ENCODE measurements at places on chromosomes 5 and 9.

- no peak for DNase-seq
These were observed 77.6 kb downstream of the CACNA1B start for GRCh38 chr9:137955224-137955570.

DNA sequence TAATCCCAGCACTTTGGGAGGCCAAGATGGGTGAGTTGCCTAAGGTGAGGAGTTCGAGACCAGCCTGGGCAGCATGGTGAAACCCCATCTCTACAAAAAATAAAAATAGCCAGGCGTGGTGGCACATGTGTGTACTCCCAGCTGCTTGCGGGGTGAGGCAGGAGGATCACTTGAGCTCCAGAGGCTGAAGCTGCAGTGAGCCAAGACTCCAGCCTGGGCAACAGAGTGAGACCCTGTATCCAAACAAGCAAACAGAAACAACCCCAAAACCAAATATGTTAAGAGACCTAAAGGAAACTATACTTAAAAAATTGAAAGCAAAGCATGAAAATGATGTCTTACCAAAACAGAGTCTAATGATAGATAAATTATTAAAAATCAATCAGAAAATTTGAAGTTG lies 12.4 kb downstream of the HNRNPAB start:
- DNase-seq: no peak

DNA sequence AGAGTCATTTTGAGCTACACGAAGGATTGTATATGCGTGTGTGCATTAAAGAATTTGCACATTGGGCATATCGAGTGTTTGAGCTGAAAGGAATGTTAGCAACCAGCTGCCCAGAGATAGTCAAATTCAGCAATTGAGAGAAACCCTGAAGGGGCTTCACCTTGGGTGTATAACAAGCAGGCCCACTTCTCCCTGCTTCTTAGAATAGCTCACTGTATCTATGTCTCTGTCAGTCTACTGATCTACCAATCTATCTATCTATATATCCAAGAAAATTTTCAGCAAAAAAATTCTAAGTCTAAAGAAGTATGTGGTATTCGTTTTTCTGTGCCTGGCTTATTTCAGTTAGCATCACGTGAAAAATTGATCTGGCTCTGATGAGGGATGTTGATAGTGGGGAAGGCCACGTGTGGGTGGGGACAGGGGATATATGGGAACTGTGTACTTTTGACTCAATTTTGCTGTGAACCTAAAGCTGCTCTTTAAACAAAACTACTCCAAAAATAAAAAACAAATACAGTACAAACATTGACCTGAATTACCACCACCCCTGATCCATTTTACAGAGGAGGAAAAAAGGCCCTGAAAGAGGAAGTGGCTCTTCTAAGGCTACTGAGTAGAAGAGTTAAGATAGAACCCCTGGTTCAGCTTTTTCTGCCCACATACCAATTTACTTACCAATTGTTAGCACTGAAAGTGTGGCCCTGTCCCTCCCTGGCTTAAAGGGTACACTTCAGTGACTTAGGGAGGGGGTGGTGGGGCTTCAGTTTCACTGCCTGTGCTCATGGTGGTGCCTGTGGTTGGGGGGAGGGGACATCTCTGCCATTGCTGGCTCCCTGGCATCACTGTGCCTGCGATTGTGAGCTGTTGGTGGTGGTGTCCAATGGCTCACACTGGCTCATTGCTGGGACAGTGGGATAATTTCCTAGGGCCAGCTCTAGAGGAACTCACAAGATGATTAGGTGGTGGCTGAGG lies 141.8 kb downstream of the DOCK2 start:
- DNase-seq: no peak

DNA sequence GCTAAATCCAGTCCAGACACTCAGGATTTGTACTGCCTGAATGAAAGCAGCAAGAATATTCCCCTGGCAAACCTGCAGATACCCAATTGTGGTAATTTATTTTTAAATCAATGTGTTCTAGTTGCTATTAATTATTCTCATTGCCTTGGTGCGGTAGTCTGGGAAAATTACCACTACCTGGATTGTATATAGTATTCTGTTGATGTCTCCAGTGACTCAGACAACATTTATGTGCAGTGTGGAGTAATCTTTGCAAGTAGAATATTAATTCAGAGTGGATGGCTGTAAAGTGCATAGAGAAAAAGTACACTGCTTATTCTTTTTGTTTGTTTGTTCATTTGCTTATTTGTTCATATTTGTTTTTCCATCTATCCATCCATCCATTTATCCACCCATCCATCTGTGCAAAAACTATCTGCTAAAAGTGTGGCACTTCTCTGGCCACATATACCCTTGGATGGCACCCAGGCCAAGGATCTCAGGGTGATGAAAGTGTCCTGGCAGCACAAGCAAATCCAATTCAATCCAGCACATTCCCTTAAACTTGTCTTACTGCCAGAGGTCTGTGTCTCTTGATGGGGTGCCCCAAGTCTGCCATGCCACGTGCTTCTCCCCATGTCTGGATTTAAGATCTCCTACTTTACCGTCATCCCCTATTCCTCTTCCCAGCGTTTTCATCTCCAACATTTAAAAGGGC lies 41.3 kb downstream of the NTRK2 start:
- no peak for DNase-seq

GRCh38 chr9:110846215-110846614 lies 177.6 kb downstream of the MUSK start:
- no peak for DNase-seq

DNA sequence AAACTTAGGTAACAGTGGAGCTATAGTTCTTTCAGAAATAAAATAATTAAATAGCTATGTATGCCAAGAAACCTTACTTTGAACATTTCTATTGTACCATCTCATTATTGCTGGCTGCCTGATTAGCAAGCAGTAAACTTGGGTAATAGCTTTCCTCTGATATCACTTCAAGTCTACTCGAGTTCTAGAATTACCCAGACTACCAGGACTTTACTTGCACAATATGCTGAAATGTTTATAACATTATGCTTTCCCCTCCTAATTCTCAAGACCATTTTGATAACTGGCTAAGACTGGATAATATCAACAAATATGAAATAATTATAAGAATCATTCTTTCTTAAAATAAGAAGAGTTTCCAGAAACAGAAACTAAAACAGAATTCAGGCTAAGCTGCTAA lies 512.6 kb downstream of the RAB3C start:
- peak; percentile 81 for DNase-seq

- no peak for DNase-seq
These were observed 46.9 kb upstream of the EGFL7 start for GRCh38 chr9:136615631-136616306.

DNA sequence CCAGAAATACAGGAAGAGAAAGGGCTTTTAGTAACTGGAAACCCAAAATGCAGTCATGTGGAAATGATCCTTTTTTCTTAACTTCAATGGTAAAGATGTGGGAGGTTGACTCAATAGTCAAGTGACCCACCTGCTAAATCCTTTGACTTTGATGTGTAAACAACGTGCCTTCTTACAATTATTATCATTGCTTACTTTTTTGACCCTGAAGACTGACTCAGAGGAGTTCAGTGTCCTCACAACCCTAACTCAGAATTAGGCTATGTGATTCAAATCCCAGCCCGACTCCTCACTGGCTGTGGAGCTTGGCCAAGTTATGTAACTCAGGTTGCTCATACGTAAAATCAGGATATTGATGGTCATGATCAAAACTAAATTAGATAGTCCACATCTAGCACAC lies 27.9 kb downstream of the ANXA1 start:
- DNase-seq: no peak

DNA sequence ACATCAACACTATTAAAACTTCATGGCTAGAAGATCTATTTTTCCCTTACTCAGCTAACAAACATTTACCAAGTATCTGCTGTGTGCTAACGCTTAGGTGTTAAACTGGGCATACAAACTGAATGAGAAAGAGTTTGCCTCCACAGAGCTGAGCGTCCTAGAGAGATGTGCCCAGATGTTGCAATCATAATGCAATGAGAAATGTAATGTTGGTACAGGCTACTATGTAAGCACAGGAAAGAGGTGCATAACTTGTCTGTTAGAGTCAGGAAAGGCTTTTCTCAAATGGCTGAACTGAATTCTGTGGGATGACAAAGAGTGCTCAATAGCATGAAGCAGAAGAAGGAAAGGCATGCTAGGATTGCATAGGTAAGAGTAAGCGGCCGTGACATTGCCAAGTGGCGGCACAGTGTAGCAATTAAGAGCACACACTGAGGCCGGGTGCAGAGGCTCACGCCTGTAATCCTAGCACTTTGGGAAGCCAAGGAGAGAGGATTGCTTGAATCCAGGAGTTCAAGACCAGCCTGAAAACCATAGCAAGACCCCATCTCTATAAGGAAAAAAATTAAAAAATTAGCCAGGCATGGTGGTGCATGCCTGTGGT lies 137.8 kb downstream of the MEF2C start:
- DNase-seq: peak; percentile 13

DNA sequence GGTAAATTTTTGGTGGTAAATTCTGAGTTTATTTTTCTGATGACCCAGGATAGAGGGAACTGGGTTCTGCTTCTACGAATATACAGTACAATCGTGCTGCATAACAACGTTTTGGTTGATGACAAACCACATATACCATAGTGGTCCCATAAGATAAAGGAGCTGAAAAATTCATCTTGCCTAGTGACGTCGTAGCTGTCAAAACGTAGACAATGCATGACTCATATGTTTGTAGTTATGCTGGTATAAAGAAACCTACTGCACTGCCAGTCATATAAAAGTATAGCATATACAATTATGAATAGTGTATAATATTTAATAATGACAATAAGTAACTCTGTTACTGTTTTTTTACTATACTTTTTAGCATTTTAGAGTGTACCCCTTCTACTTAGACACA lies 244.0 kb downstream of the GAS1 start:
- DNase-seq: no peak

DNA sequence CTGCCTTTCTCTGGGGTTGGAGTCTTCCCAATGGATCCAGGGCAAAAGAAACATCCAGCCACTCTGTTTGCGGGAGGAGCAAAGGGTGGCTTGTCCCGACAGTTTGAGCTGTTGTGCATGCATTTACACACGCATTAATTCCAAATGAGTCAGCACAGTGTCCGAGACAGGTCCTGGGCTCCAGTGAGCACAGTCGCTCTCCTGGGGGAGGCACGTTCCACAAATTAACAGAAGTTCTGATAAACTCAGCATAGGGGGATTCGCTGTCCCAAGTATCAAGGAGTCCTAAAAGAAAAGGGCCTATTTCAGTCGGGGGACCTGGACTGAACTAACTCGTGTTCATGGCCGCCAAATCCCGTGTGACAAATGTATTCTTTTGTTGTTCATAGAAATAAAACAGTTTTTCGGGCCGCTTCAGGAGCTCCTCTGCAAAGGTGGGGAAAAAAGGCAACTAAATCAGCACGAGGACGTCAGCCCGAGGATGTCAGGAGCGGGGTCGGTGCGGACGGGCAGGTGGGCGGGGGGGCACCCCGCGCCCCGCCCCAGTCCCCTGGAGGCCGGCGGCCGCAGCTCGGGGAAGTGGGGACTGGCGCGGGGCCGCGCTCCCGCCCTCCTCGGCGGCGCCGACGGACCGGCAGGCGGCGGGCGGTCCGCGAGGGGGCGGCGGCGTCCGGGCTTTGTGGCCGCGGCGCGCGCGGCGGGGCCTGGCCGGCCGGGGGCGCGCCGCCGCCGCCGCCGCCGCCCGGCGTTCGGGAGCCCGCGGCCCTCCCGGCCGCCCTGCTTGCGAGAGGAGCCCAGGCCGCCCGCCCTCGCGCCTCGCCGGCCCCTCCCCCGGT lies at the start of gene MSANTD3:
Gene MSANTD3 (plus strand): TSS at position 614 of the 836 bp plus-strand sequence. CDS start 14,796 bp downstream, outside the sequence.
- peak; percentile 52 for DNase-seq

GRCh38 chr5:57834829-57835608 lies 352.4 kb upstream of the ACTBL2 start:
- DNase-seq: no peak

DNA sequence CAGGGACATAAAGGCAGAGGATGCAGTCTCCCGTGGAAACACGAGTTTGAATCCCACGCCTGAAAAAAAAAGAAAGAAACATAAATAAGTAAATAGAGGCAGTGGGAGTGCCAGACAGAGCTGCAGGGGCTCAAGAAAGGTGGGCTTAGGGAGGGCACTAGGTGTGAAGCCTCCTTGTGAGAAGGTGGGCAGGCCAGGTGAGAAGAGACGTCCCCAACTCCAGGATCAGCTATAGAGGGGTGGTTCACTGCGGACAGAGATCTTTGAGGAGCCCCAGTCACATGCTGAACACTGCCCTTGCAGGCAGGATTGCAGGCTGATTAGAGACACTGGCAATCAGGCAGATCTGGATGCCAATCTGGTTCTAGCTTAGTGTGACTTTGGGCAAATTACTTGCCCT lies 172.1 kb downstream of the RGS3 start:
- DNase-seq: no peak

- DNase-seq: no peak
These were observed 21.3 kb downstream of the MSX2 start for GRCh38 chr5:174745590-174746103.

DNA sequence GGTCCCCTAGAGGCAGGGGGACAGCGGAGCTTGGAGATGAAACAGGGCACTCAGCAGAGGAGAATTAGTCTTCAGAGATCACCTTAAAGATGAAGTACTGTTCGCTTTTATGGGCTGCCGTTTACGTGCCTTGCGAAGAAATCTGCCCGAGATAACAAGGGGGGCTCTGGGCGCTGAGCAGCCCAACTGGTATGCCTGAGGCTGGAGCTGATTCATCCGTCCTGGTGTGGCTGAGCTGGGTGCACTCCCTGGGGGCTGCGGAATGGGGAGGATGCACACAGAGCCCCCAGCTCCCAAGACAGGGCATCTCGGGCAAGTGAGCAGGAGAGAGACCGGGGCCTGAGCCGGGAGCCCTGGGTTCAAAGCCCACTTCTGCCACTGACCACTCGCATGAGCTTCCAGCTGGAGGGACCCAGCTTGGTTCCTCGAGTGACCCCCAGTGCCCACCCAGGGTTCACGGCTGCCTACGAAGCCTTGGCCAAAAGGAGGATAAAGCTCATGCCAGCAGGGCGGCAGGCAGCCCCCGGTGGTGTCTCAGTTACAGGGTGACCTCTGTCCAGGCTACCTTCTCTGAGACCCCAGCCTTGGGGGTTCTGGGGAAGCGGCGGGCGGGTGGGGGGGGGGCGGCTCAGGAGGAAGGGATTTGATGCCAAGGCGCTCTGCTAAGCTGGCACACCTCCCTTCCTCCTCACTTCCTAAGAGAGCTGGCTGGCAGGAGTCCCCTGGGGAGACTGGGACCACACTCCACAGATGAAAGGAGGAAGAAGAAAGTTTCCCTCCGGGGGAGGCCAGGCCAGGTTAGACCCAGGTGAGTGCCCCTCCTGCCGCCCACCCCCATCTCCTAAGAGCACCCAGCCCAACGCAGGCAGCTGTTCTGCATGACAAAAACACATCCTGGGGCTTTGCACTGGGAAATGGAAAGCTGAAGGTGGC lies 5.7 kb downstream of the FIBCD1 start:
- DNase-seq: no peak

All from fibroblast of gingiva (primary cell).